ENCODE measurements at places on chromosomes 1 and 21.
A peak's percentile ranks its signal among the peaks of the same experiment; 100 is the strongest.

GRCh38 chr1:174877208-174877673, 122.5 kb upstream of the CACYBP start:
- DNase-seq, result no peak

GRCh38 chr1:74396933-74397332, 115.5 kb downstream of the LRRC53 start:
- DNase-seq, result no peak

GRCh38 chr1:174964972-174965361, 34.8 kb upstream of the CACYBP start:
- DNase-seq, result no peak

- DNase-seq, result no peak
These were observed 2.9 kb downstream of the LHX8 start for GRCh38 chr1:75136921-75137641.

GRCh38 chr21:36668713-36669112, 30.2 kb upstream of the SIM2 start:
- DNase-seq, result no peak

- DNase-seq, result no peak
These were observed 56.4 kb downstream of the ETS2 start for GRCh38 chr21:38861989-38862683.

DNA sequence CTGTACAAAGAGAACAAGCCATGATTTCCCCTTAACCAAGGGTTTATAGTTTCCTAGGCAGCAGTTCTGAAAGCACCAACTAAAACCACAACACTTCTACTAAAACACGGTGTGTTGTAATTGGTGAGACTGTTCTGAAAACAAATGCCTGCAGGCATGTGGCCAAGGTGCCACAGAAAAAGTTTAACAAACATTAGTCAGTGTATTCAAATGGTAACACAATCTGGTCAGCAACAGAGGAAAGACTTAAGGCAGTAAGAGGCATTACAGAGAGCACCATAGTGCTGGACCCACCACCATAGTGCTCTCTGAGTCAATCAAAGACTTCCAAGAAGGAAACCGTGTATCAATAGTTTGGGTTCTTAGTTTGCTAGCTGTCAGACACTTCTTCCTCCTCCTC, 16.7 kb downstream of the SNIP1 start:
- DNase-seq, result peak; percentile 47

DNA sequence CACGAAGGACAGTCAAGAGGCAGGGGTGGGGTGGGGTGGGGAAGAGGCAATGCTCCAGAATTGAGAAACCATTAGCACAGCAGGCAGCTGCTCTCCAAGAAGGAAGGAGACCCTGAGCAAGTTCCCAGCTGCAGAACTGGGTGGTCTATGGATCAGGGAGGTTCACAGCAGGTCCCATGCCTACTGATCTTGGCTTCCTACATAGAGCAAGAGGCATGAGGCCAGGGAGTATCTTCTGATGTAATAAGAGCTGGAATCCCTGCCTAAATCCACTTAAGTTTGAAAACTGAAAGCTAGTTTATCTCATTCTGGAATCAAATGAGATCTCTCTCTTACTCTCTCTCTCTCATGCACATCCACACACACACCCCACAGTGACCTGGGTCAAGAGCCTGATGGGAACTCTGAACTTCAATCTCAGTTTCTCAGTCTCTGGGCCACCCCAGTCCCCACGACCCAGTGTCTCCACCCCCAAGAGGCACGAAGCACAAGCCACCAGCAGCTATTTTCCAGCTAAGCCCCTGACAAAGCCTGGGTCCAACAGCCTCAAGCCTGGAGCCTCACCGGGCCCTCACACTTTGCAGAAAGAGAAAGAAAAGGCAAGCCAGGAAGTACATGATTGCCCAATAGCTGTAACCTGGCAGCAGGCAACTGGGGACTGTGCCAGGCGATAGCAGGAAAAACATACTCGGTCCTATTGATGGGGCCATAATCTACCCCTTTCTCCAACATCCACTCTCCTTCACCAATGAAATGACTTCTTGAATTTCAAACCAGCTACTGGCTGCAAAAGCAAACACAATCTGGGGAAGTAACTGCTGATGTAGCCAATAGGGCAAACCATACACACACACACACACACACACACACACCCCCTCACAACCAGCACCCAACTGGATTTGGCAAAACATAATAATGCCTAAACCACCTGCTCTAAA, 2.2 kb downstream of the NUAK2 start:
- no peak for DNase-seq

DNA sequence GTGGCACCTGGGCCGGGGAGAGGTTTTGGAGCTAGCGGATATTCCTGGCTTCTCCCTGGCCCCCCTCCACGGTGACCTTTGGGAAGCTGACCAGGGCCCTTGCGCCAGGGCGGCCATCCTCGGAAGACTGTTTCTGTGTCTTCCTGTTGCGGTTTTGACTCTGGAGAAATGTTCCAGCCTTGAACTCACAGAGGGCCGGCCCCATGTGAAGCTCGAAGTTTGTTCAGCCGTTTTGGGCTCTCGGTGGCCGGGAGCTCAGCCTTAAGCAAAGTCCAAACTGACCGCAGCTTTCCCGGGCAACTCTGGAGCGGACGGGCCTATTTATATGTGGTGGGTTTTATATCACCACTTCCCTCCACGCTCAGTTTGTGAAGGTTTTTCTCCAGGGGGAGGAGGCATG, 17.0 kb upstream of the WNT4 start:
- no peak for DNase-seq

GRCh38 chr1:14602136-14602535, 3.7 kb downstream of the KAZN start:
- no peak for DNase-seq

- no peak for DNase-seq
These were observed 5.1 kb upstream of the C1orf162 start for GRCh38 chr1:111468717-111469100.

DNA sequence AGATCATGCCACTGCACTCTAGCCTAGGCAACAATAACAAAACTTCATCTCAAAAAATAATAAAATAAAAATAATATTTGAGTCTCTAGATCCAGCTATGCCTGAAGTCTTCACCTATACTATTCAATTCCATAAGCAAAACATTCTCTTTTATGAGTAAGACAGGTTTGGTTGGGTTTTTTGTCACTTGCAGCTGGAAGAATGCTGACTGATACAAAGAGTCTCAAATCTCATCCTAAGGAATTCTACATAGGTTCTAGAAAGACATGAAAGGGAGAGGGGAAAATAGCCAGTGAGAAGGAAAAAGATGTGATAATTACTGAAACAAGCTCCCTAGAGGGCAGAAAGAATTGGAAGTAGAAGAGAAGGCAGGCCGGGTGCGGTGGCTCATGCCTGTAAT, 30.4 kb upstream of the MED18 start:
- no peak for DNase-seq

DNA sequence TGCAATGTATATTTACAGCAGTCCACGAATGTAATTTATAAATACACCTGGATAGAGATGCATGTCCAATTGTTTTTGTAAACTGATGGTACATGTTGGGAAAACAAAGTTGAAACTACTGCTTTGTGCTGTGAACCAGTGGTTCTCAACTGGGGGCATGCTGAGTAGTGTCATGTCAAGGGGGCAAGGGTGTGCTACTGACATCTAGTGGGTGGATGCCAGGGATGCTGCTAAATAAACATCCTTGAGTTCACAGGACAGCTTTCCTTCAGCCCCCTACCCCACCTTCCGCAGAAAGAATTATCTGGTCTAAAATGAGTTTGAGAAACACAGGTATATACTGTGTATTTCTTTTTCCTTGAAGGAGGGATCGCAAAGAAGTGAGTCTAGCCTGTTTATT, 95.9 kb downstream of the RASAL2 start:
- no peak for DNase-seq

- DNase-seq, result no peak
These were observed 15.0 kb downstream of the SKI start for GRCh38 chr1:2242814-2243725.

GRCh38 chr1:152622803-152623202, at the start of gene LCE3A:
Gene LCE3A (minus strand): TSS chr1:152623103. CDS start chr1:152623103, 0 bp downstream.
- peak; percentile 40 for DNase-seq

- DNase-seq, result peak; percentile 73
These were observed 11.9 kb downstream of the PTP4A2 start for GRCh38 chr1:31926252-31926651.

DNA sequence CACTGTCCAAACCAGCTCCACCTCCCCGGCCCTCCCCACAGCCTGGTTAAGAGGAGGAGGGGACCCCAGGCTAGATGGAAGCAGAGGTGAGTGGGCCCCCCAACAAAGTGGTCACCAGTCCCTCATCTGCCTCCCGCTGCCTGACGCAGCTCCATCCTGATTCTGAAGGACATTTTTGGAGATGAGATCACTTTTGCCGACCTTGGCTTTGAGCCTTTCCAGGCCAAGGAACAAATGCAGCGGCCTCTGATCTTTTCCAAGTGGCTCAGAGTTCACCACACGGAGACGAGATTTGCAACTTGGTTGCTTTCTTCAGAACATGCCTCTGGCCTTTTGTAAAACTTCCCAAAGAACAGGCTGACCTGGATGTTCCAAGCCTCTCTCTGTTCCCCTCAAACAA, 223.1 kb downstream of the NPHP4 start:
- DNase-seq, result no peak

DNA sequence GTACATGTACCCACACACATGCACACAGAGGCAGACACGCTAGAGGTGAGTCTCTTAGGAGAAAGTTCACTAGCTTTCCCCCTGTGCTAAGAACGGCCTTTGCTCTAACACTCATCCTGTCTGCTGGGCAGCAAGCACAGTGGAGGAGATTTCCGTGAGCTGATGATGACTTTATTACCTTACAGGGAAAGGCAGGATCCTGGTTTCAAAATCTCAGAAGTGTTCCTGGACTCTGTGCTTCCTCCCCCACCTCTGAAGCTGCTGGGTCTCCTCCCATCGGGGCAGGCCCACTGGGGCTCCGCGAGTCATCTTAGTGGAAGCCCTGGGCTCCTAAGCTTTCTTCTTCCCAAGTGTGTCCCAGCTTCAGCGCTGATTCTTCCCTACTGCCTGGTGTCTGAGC, 2.7 kb downstream of the FAM3B start:
- DNase-seq, result no peak

DNA sequence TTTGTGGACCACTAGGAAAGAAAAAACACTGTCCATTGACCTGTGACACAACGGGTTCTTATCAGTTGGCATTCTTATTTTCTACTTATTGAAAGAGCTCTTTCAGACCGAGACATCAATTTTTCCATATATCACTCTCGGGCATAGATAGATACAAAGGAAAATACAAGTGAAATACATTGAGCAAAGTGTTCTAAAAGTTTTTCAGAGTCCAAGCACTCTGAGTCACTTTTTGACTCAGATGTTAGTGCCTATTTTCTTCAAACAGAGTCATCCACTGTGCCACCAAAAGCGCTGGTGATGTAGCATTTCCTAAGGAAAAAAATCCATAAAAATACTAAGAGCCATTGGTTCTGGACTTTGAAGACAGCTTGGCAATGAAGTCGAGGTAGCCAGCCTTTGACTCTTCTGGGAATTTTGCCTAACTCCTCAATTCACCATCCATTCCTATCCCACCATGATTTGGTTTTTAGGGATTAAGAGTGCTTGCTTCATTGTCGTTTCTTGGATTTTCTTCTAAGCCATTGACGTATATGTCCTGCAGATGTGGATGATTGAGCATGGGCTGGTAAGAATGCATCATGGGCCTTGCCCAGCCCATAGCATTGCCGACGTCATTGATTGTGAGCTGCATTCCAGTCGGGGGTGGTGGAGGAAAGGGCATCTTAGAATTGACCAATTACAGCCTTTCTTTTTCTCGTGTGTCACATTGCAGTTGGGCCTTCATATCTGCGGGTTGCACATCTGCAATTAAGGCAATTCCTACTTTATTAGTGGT, 10.6 kb downstream of the GALNT2 start:
- no peak for DNase-seq

GRCh38 chr1:41850029-41850428, 68.7 kb downstream of the HIVEP3 start:
- peak; percentile 28 for DNase-seq

- no peak for DNase-seq
These were observed 73.9 kb downstream of the KLHDC7A start for GRCh38 chr1:18554597-18554996.

GRCh38 chr1:81799939-81800694, 617 bp upstream of the ADGRL2 start:
- no peak for DNase-seq

GRCh38 chr1:11523746-11524464, 45.0 kb downstream of the DISP3 start:
- DNase-seq, result no peak

GRCh38 chr1:243726806-243727502, 123.1 kb downstream of the AKT3 start:
- DNase-seq, result no peak

GRCh38 chr1:164716992-164717703, 158.2 kb downstream of the PBX1 start:
- peak; percentile 20 for DNase-seq

GRCh38 chr1:30684881-30685795, 38.2 kb downstream of the MATN1 start:
- DNase-seq, result no peak

DNA sequence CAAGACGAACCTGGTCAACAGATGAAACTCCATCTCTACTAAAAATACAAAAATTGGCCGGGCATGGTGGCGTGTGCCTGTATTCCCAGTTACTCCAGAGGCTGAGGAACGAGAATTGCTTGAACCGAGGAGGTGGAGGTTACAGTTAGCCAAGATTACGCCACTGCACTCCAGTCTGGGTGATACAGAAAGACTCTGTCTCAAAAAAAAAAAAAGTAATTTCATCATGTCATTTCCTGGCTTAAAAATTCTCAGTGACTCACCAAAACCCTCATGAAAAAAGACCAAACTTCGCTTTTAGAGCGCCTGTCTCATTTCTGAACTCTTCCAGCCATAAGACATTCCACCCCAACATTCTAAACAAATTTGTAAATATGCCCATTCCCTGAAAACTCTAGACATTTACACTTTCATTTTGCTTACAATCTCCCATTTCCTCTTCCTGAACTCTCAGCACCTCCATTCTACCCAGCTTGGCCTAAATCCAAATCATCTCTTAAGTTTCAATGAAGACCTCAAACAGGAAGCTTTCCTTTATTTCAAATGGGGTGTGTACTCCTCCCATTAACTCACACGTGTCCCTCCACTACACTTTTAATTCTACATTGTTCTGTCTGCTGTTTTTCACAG, 50.5 kb upstream of the PRRC2C start:
- peak; percentile 16 for DNase-seq

- DNase-seq, result no peak
These were observed 114.4 kb downstream of the CNIH3 start for GRCh38 chr1:224730540-224730939.

GRCh38 chr21:25323356-25323949, 283.8 kb downstream of the MRPL39 start:
- DNase-seq, result no peak

- DNase-seq, result no peak
These were observed 430.2 kb downstream of the USP25 start for GRCh38 chr21:16159971-16160350.

DNA sequence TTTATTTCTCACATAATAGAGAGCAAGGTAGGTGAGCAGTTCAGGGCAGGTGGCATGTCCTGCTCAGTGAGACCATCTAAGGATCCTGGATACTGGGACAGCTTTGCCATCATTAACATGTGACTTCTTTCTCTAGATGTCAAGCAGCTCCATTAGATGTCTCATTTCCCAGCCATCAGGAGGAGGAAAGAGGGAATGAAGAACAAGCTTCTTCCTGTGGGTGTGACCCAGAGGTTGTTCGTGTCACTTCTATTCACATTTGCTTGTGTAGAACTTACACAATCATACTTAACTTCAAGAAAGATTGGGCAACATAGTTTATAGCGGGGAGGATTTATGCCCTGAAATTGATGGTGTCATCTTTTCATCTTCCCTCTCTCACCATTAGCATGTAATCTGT, 169.2 kb upstream of the B3GALT2 start:
- DNase-seq, result no peak

- DNase-seq, result no peak
These were observed at the start of gene C1orf167 for GRCh38 chr1:11761988-11762406. Gene C1orf167 (plus strand): TSS chr1:11762193. CDS start chr1:11764401, 2,208 bp downstream.

GRCh38 chr21:16821588-16821987, 691.3 kb upstream of the CXADR start:
- DNase-seq, result no peak
